RWPE2 (cell line): ENCODE measurements at places on chromosomes 3 and 15.

DNA sequence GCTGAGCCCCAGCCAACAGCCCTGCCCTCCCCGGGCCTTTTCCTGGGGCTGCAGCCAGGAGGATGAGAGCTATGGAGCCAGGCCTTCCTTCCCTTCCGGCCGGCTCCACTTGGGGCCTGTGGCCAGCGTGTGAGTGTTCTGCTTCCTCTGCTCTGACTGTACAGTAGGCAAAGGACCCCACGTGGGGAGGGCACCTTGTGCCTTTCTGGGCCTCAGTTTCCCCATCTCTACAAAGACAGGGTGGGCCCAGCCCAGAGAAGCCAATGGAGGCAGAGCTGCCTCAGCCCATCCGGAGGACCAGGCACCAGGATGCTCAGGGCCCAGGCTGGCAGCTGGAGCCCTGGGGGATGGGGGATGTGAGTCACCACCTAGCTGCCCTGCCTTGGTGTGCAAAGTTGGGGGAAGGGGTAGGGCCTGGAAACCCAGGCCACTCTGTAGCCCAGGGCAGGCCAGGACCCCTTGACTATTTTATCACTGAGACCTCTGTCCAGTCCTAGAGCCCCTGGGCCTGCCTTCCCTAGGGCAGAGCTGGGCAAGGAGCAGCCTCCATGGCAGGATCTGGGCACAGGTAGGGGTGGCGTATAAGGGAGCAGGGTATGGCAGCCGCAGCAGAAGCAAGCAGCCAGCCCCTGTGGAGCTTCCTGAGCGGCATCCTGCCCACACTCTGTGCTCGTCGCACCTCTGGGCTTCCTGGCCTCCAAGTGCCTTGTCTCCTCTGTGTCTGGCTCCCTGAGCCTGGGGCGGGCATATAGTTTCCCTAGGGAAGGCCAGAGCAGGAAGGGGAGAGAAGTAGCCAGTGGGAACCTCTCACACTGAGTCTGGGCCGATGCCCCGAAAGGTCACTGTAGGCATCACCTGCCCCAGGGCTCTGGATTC, 1.8 kb downstream of the PSTPIP1 start:
- no peaks in the 10 kb centered on the region for H3K36me3 ChIP-seq
- H3K4me1 ChIP-seq = peaks cover 21% of the 10 kb centered on the region
- H3K27me3 ChIP-seq = no peaks in the 10 kb centered on the region
- DNase-seq = peak; percentile 76

- no peak overlapping the region for H3K4me3 ChIP-seq
- H3K27me3 ChIP-seq = no peaks in the 10 kb centered on the region
- H3K36me3 ChIP-seq = peaks cover 47% of the 10 kb centered on the region
- H3K27ac ChIP-seq = no peak overlapping the region
- H3K4me1 ChIP-seq = peaks cover 2% of the 10 kb centered on the region
Measured at GRCh38 chr3:47121409-47121808, 42.5 kb downstream of the SETD2 start.

DNA sequence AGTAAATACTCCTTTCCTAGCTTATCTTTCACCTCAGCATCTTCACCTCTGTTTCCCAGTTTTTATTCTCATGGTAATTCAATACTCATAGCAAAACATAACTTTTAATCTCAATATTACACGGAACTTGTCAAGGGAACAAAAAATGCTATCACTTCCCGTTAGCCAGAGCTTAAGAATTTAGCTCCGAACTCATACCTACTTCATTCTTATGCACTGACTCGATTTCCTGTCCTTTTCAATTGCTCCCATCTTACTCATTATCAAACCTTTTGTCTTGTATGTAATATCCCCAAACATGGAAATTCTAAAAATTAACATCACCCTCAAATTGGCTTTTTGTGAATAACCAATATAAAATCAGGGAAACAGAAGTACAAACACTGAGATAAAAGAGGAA, 28.2 kb downstream of the MYEF2 start:
- H3K4me1 ChIP-seq = peaks cover 23% of the 10 kb centered on the region
- H3K36me3 ChIP-seq = peaks cover 32% of the 10 kb centered on the region
- H3K4me3 ChIP-seq = no peak overlapping the region
- no peak for DNase-seq
- H3K27ac ChIP-seq = peak overlapping the region; percentile 94
- H3K27me3 ChIP-seq = no peaks in the 10 kb centered on the region

- no peak overlapping the region for H3K27ac ChIP-seq
- no peaks in the 10 kb centered on the region for H3K27me3 ChIP-seq
- no peaks in the 10 kb centered on the region for H3K36me3 ChIP-seq
- DNase-seq = no peak
Measured at GRCh38 chr3:13792051-13792490, 87.8 kb downstream of the WNT7A start.

GRCh38 chr3:197293605-197294237, 4.7 kb downstream of the DLG1 start:
- no peak for DNase-seq
- H3K27me3 ChIP-seq = no peaks in the 10 kb centered on the region
- peaks cover 71% of the 10 kb centered on the region for H3K36me3 ChIP-seq
- no peak overlapping the region for H3K4me3 ChIP-seq
- no peak overlapping the region for H3K27ac ChIP-seq
- H3K4me1 ChIP-seq = peaks cover 64% of the 10 kb centered on the region

GRCh38 chr3:10547413-10547812, 42.0 kb upstream of the ATP2B2 start:
- H3K4me3 ChIP-seq = no peak overlapping the region
- peaks cover 10% of the 10 kb centered on the region for H3K4me1 ChIP-seq
- H3K27ac ChIP-seq = no peak overlapping the region

GRCh38 chr3:86958534-86958933, 32.4 kb downstream of the VGLL3 start:
- H3K4me3 ChIP-seq = no peak overlapping the region
- no peaks in the 10 kb centered on the region for H3K27me3 ChIP-seq
- no peak for DNase-seq
- no peaks in the 10 kb centered on the region for H3K36me3 ChIP-seq
- H3K27ac ChIP-seq = no peak overlapping the region

GRCh38 chr3:197394464-197395321, 96.3 kb upstream of the DLG1 start:
- peaks cover 19% of the 10 kb centered on the region for H3K4me1 ChIP-seq
- H3K4me3 ChIP-seq = no peak overlapping the region
- DNase-seq = peak; percentile 99
- H3K27me3 ChIP-seq = no peaks in the 10 kb centered on the region
- no peaks in the 10 kb centered on the region for H3K36me3 ChIP-seq

DNA sequence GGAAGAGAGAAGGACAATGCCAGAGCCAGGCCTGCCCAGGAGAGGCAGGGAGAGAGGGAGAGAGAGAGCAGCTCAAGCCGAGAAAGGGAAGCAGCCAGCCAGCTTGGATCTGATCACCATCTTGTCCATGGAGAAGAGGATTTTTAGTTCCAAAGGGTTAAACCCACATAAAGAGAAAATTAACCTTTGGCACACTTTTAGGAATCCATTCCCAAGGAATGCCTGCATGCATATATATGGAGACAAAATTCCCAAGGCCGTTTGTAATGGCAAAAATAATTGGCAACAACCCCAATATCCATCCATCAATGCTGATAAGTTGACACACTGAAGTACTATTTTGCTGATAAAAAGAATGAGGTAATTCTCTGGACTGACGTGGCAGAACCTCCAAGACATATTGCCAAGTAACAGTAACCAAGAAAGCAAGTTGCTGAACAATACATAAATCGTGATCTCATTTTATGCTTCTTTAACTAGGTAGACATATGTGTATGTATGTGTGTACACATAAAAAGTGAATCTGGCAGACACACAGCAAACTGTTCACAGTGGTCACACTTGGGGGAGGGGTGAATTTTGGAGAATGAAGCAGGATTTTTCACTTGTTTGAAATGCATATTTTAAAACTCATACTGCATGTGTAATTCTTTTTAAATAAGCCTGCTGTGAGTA, 7.5 kb upstream of the STRA6 start:
- no peaks in the 10 kb centered on the region for H3K27me3 ChIP-seq
- no peak overlapping the region for H3K4me3 ChIP-seq
- peaks cover 13% of the 10 kb centered on the region for H3K4me1 ChIP-seq

DNA sequence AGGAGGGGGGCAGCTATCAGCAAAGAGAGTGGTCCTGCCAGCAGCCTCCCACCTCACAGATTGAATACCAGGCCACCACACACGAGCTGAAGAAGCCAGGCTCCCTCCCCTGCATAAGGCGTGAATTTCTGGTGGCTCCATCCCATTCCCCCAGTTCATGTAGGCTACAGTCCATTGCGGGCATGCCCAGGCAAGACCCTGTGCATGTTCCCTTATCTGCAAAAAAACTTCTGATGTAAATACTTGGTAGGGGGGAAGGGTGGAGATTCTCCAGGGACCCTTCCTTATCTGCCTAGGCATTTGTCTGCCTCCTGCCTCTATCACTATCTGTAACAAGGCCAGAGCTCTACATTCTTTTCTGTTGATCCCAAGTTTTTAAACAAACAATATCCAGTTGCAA, 27.6 kb upstream of the UBP1 start:
- no peak overlapping the region for H3K4me3 ChIP-seq
- H3K27me3 ChIP-seq = no peaks in the 10 kb centered on the region
- no peaks in the 10 kb centered on the region for H3K36me3 ChIP-seq
- no peak overlapping the region for H3K27ac ChIP-seq

DNA sequence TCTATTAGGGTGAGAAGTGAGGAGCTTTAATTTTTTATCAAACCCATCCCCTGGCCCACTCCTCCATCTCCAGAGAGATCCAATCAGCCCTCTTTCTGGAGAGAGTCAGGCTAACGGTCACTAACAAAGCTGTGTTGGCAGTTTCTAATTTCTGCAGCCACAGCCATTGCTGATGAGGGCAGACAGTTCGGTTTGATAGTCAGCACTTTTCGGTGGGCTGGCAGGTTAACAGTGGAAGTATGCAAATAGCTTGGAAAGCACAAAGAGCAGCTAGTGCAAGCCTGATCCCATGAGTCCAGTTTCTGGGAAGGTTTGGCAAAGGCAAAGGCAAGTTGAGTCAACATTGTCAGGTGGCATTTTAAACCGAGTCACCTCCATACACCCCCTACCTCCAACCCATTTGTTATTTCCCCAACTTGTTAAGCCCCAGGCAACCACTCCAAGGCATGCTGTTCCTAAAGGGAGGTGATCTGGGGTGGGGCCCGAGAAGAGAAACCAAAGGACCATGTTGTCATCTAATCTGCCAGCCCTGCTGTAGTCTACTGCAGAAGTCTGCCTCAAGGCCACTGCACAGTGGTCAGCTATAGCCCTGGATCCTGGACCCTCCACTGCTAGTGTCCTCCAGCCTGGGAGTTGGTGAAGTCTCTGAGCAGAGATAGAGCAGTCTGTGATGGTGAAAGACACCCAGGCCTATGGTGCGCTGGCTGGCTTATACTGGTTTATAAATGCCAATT, 1.7 kb downstream of the CCR1 start:
- no peak for DNase-seq
- no peak overlapping the region for H3K4me3 ChIP-seq
- no peaks in the 10 kb centered on the region for H3K27me3 ChIP-seq

- H3K27ac ChIP-seq = peak overlapping the region; percentile 60
- H3K4me1 ChIP-seq = peaks cover 18% of the 10 kb centered on the region
- H3K27me3 ChIP-seq = no peaks in the 10 kb centered on the region
Measured at GRCh38 chr15:66481107-66481856, 16.3 kb downstream of the SNAPC5 start.

DNA sequence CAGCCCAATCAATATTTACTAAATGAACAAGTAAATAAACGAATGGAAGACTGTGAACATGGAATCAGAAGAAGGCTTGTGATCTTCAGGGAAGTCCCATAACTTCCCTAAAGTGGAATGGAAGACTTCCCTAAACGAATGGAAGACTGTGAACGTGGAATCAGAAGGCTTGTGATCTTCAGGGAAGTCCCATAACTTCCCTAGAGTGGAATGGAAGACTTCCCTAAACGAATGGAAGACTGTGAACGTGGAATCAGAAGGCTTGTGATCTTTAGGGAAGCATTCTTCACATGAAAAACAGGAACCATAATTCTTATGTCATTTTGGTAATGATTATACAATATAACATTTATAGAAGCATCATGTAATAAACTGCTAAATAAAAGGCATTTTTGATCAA, 38.8 kb downstream of the EOGT start:
- no peak overlapping the region for H3K27ac ChIP-seq
- peaks cover 41% of the 10 kb centered on the region for H3K36me3 ChIP-seq
- no peak for DNase-seq
- H3K4me1 ChIP-seq = no peaks in the 10 kb centered on the region
- peaks cover 6% of the 10 kb centered on the region for H3K27me3 ChIP-seq

GRCh38 chr3:71360180-71360579, 223.3 kb downstream of the FOXP1 start:
- DNase-seq = no peak
- no peak overlapping the region for H3K27ac ChIP-seq
- H3K4me3 ChIP-seq = no peak overlapping the region

GRCh38 chr3:170907637-170908234, 701 bp downstream of the EIF5A2 start:
- DNase-seq = no peak
- H3K27me3 ChIP-seq = no peaks in the 10 kb centered on the region
- peaks cover 6% of the 10 kb centered on the region; the same call in 1 of the 2 replicates for H3K36me3 ChIP-seq
- peak overlapping the region; percentile 83 for H3K27ac ChIP-seq
- peaks cover 19% of the 10 kb centered on the region for H3K4me1 ChIP-seq
- H3K4me3 ChIP-seq = peak overlapping the region; percentile 54

GRCh38 chr3:30273304-30274072, 332.9 kb upstream of the TGFBR2 start:
- DNase-seq = no peak
- H3K27me3 ChIP-seq = no peaks in the 10 kb centered on the region
- no peaks in the 10 kb centered on the region for H3K36me3 ChIP-seq

DNA sequence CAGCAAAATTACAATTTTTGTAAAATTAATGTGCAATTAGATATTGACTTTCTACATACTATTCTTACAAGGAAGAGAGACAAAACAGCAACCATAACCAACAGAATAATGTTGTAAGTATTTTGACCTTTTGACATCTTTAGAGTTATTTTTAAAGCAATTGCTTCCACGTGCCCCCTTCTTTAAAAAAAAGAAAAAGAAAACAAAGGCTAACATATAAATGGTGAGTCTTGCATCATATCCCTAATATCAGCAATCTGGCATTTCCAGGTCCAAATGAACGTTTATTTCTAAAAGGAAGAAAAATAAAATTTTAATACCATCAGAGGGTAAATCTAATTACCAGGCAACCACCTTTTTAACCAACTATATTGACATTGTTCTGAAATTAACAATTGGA, 19.3 kb upstream of the STRIT1 start:
- H3K27me3 ChIP-seq = no peaks in the 10 kb centered on the region
- no peaks in the 10 kb centered on the region for H3K36me3 ChIP-seq
- no peak overlapping the region for H3K4me3 ChIP-seq
- H3K4me1 ChIP-seq = peaks cover 11% of the 10 kb centered on the region
- H3K27ac ChIP-seq = peak overlapping the region; percentile 26

DNA sequence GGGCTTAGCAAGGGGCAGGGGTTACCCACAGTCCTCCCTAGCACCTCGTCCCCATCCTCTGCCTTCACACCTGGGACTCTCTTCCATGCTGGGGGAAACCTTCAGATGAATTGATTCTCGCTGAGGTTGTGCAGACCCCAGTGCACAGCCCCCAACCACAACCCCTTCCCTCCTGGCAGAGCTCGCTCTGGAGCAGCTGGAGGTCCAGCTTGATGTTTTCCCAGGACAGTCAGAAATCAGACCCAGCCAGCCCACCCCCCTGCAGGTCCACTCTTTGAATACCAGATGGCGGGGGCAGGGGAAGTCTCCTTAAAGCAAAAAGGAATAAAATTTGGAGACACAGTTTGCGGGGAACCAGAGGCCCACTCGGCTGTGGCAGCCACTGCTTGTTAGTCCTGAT, 234.4 kb downstream of the XXYLT1 start:
- H3K27me3 ChIP-seq = no peaks in the 10 kb centered on the region
- no peak overlapping the region for H3K4me3 ChIP-seq
- no peak overlapping the region for H3K27ac ChIP-seq
- DNase-seq = no peak
- H3K36me3 ChIP-seq = no peaks in the 10 kb centered on the region
